ENCODE measurements at places on chromosomes 3 and 15.
A peak's percentile ranks its signal among the peaks of the same experiment; 100 is the strongest.

GRCh38 chr3:132568422-132568821, 28.6 kb upstream of the ACKR4 start:
- DNase-seq, result no peak

- no peak for DNase-seq
Measured at GRCh38 chr3:37031096-37031682, 37.9 kb downstream of the MLH1 start.

GRCh38 chr3:59935025-59935424, 885.2 kb upstream of the CFAP20DC start:
- no peak for DNase-seq

- no peak for DNase-seq
Measured at GRCh38 chr3:101177577-101177976, 142.8 kb downstream of the IMPG2 start.

GRCh38 chr15:61151791-61152190, 77.3 kb downstream of the RORA start:
- DNase-seq, result no peak

DNA sequence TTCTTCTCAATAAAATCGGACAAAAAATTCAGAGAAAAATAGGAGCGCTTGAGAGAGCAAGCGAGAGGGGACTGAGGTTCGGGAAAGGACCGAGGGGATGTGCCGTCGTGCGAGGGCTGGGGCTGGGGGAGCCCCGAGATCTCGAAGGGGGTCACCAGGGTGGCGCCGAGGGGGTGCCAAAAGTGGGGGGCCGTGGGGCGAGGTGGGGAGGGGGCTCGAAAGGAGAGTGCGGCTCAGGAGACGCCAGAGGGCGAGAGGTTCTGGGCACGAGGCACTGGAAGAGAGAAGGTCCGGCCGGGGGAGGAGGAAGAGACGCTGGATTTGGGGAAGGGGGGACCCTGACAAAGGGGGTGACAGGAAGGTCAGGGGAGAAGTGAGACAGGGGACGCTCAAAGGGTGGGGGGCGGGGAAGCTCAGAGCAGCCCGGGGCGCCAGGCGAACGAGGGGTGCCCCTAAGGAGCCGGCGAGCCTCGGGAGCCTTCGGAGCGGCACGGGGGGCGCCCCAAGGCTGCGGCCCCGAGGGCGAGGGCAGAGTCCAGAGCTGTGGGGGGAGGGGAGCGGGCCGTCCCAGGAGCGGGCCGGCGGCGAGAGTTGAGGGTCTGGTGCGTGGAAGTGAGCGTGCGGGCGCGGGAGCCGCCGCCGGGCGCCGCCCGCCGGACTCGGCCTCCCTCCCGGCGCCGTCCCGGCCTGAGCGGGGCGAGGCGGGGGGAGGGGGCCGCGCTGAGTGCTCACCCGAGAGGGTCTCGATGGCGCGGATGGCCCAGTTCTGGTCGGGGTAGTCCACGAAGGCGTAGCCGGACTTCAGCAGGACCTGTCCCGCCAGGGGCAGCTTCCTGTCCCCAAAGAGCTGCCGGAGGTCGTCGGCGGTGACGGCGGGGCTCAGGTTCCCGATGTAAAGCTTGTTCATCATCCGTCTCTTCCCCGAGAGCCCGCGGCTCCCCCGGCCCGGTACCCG, 514 bp downstream of the IGF2BP2 start:
- no peak for DNase-seq

DNA sequence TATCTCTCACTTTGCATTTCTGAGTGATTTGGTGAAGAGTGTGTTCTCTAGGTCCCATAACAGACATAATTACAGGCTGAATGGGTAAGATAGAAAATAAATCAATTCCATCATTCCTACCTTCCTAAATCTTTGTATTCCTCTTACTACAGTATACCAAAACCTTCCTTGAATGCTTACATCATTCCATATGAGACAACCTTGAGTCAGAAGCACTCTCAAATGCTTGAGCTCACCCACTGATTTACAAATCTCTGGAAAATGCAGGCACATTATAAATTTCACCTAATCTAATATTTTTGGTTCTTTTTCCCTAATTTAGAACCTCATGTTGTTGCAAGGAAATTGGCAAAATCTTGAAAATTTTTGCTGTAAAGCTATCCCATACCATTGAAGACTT, 239.1 kb downstream of the CBLB start:
- DNase-seq, result no peak

- no peak for DNase-seq
Measured at GRCh38 chr15:60265057-60265456, 132.7 kb downstream of the ANXA2 start.

- peak; percentile 60 for DNase-seq
Measured at GRCh38 chr15:66862940-66863335, 160.9 kb downstream of the SMAD6 start.

GRCh38 chr3:51982352-51982837, 940 bp upstream of the ACY1 start:
- DNase-seq, result no peak

DNA sequence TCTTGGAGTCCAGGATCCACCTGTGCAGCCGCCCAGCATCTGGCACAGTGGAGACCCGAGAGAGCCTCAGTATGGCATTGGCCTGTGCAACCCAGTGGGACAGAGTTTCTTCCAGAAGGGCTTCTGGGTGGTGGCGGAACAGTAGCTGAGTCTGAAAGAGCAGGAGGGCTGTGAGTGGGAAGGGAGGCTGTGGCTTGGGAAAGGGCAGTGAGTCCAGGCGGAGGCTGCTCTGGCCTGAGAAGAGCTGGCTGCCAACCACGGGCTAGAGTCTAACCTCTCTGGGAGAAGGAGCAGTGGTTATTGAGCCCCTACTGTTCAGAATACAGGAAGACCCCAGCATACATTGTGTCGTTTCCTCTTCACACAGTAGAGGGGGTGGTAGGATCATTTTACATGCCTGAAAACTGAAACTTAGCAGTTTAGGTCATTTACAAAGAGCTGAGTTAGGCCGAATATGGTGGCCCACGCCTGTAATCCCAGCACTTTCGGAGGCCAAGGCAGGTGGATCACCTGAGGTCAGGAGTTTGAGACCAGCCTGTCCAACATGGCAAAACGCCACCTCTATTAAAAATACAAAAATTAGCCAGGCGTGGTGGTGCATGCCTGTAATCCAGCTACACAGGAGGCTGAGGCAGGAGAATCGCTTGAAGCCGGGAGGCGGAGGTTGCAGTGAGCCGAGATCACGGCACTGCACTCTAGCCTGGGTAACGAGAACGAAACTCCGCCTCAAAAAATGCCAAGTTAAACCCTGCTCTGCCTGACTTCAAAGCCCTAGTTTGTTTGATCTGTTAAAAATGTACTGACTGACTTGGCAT, 3.2 kb downstream of the AEN start:
- no peak for DNase-seq

GRCh38 chr3:172129498-172129849, 90.1 kb downstream of the FNDC3B start:
- no peak for DNase-seq

DNA sequence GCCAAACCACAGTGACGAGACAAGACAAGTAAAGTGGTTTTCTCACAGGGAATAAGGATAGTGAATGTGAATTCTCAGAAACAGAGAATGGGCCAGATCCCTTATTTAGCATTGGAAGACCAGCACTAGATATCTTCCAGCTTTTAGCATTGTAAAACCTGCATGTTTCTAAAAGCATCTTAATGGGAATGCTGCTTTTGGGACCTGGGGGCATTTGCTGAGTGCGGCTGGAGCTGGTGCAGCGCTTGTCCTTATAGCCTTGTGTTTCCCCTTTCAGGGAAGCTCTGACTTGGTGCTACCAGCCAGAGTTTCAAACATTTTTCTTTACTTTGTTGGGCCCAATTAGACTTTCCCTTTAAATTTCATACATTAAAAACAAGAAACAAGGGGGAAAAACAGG, 52.9 kb downstream of the CLSTN2 start:
- no peak for DNase-seq

DNA sequence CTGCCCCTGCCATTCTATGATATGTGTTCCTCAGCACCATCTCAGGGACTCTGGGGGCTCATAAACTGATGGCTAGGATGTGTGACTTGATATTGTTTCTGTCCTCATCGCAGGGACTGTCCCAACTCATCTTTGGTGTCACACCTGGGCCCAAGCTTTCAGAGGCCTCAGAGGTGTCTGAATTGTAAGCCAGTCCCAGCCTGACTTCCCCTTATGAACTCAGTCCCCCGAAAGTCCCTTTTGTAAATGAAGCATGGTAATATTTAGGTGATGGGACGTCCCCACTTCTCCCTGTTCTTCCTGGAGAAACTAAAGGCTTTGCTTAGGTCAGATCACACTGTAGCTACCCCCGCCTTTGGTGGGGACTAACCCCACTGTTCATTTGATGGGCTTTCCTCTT, 142.4 kb upstream of the TLE3 start:
- DNase-seq, result no peak

DNA sequence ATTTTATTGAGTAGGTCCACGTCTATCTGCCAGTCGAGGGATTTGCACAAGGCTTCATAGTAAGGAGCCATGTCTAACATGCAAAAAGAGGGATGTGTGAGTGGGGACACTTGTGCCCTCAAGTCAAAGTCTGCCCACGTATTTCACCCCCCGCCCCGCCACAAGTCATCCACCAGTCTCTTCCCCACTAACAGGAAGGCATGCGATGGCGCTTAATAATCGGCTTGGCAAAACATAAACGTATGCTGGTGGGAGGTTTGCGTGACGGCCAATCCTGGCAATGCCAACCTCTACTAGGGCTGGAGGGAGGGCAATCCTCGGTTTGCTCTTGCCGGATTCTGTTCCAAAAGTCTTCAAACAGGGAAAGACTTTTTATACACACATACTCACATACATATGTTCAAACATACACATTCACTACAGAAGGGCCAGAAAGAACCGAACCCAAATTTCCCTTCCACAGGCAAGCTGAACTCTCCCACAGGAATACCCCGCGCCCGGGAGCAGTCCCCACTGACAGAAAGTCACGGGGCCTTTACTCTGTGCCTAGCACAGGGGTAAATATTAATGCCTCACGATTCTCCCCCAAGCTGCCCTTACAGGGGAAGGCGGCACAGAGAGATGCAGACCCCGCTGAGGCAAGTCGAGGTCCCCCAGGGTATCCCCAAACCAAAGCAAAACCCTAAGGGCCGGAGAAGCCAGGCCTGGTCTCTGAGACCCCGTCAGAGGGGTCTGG, 675 bp downstream of the PSMD6 start:
- no peak for DNase-seq

DNA sequence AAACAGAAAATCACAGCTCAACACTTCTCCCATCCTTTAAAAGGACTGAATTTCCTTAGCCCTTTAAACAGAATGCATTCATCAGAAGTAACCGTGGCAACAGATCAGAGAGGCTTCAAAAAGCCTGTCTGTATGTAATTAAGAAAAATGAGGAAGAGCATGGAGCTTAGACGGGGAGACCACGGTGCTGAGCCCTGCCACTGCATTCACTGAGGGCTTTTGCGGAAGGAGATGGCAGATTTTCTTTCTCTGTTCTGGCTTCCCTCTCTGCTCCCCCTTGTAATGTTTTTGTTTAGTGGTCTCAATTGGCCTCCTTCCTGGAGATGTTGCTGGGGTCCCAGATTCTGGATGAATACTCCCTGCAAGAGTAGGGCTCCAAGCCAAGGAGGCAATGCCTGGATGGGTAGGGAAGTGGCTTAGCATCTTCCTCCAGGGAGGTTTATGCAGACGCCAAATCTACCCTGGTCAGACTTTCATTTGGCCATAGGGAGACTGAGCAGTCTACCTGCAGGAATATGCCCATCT, 332.9 kb downstream of the EPHB1 start:
- DNase-seq, result no peak

- DNase-seq, result no peak
Measured at GRCh38 chr3:189233225-189233858, 61.6 kb downstream of the TPRG1 start.

GRCh38 chr3:89145995-89146394, 38.6 kb downstream of the EPHA3 start:
- no peak for DNase-seq

DNA sequence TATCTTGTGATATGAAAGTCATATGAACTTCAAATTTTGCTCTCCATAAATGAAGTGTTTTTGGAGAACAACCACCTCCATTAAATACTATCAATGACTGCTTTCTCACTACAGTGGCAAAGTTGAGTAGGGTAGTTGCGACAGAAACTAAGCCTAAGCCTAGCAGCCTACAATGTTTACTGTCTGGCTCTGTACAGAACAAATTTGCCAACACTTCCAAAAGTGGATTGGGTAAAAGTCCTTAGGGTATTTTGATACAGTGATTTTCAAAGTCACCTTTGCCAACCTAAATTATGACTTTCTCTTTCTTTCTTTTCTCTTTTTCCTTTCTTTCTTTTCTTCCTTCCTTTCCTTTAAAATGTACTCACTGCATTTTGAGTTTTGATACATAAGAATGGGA, 142.6 kb downstream of the PLCL2 start:
- DNase-seq, result no peak

DNA sequence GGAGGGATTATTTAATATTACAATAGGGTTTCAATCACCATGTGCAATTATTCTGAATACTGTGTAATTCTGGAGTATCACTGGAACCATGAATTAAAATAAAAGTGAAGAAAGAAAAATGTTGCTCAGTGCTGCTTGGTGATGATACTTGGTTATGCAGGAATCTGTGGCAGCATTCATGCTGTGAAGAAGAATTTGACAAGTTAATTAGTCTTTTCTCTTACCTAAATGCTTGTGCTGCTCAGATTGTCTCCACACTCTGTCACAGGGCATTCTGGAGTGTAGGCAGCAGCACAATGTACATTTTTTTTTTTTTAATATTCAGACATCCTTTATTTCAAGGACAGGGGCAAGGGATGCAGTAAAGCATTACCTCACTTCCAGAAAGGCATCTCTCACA, 749.3 kb upstream of the CADM2 start:
- DNase-seq, result no peak

DNA sequence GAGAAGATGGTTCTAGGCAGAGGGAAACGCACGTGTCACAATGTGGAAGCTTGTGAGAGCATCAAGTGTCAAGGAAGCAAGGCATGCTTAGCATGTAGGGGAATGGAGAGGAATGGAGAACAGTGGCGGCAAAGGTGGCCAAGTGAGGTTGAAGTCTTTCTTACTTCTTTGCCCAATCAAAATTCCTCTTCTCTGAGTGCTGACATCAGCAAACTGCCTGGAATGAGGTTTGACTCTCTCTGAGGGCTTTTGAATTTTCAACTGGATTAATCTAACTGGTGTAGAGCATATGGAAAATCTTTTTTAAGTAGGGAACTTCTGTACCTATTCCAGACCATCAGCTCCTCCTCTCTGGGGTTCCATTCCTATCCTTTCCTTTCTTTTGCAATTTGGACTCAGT, 61.9 kb upstream of the BNC1 start:
- DNase-seq, result no peak

DNA sequence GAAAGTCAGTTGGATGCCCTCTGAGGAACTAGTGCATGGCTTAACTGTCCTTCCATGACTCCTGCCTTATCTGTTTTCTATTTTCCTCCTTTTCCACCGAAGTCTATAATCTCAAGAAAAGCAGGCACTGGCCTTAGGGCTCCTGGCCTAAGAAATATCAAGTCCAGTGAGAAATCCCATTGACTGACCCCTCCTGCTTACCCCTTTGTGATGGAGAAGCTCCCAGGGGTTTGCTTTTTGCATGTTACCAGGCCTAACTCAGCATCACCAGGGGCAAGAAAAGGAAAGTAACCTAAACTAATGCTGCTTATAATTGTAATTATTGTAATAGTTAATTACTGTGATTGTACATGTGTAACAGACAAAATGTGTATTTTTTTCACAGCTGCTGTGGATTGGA, 21.7 kb downstream of the CCR3 start:
- no peak for DNase-seq

- no peak for DNase-seq
Measured at GRCh38 chr3:121719423-121719822, 30.1 kb downstream of the GOLGB1 start.

Measured in stimulated activated CD8-positive, alpha-beta memory T cell treated with anti-CD3 and anti-CD28 coated beads, Interleukin-4, amount 100 ng/mL, for 24 hours (primary cell).